Cardiac muscle cell (in vitro differentiated cells and primary cell): ENCODE measurements at places on chromosomes 3 and 15.
A peak's percentile ranks its signal among the peaks of the same experiment; 100 is the strongest.

- H3K4me3 ChIP-seq = no peak overlapping the region
- H3K4me1 ChIP-seq = peaks cover 4% of the 10 kb centered on the region
- no peaks in the 10 kb centered on the region for H3K36me3 ChIP-seq
- no peak overlapping the region for H3K27ac ChIP-seq
- H3K27me3 ChIP-seq = no peaks in the 10 kb centered on the region
Measured at GRCh38 chr3:96996009-96996408, 181.6 kb downstream of the EPHA6 start.

DNA sequence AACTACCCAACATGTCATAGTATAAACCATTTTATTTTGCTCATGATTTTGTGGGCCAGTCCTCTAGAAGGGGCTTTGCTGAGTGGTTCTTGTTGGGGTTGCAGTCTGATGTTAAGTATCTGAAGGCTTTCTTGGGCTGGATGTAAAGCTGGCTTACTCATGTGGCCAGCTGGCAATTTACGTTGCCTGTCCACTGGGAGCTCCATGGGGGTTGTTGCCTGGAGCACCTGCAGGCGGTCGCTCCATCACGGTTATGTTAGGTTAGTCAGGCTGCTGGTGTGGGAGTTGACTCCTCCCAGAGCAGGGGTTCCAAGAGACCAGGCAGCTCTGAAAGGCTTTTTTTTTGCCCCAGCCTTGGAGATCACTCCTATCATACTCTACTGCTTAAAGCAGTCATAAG lies 98.1 kb downstream of the NR1D2 start:
- H3K36me3 ChIP-seq = no peaks in the 10 kb centered on the region
- DNase-seq = no peak
- no peak overlapping the region for H3K4me3 ChIP-seq
- H3K27ac ChIP-seq = no peak overlapping the region
- H3K4me1 ChIP-seq = no peaks in the 10 kb centered on the region
- H3K27me3 ChIP-seq = no peaks in the 10 kb centered on the region

- no peak overlapping the region for H3K27ac ChIP-seq
- H3K4me3 ChIP-seq = no peak overlapping the region
- H3K27me3 ChIP-seq = no peaks in the 10 kb centered on the region
- no peaks in the 10 kb centered on the region for H3K4me1 ChIP-seq
- no peaks in the 10 kb centered on the region for H3K36me3 ChIP-seq
- peak; percentile 9 for DNase-seq
Measured at GRCh38 chr3:94184781-94185180, 121.9 kb downstream of the NSUN3 start.

DNA sequence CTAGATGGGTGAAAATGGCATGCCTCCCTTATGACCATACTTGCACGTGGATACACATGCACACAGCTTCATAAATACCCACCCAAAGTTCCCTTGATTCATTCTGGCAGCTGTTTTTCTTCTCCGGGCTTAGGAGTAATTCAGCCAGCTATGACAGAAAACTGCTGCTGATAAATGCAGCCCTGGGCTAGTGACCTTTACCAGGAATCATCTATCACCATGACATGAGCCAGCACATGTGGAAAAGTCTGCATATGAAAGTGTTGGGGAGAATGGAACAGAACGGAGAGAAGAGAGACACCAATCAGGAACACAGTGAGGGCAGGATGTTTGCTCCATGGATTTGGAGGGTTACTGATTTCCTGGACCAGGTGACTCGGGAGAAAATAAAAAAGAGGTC lies 706.3 kb downstream of the PDCD6IP start:
- no peaks in the 10 kb centered on the region for H3K27me3 ChIP-seq
- H3K36me3 ChIP-seq = no peaks in the 10 kb centered on the region
- no peak overlapping the region for H3K4me3 ChIP-seq

- no peak for DNase-seq
- H3K27me3 ChIP-seq = no peaks in the 10 kb centered on the region
- no peak overlapping the region for H3K27ac ChIP-seq
- H3K4me1 ChIP-seq = peaks cover 19% of the 10 kb centered on the region
- no peaks in the 10 kb centered on the region for H3K36me3 ChIP-seq
Measured at GRCh38 chr15:73694419-73694818, 10.2 kb downstream of the CD276 start.

DNA sequence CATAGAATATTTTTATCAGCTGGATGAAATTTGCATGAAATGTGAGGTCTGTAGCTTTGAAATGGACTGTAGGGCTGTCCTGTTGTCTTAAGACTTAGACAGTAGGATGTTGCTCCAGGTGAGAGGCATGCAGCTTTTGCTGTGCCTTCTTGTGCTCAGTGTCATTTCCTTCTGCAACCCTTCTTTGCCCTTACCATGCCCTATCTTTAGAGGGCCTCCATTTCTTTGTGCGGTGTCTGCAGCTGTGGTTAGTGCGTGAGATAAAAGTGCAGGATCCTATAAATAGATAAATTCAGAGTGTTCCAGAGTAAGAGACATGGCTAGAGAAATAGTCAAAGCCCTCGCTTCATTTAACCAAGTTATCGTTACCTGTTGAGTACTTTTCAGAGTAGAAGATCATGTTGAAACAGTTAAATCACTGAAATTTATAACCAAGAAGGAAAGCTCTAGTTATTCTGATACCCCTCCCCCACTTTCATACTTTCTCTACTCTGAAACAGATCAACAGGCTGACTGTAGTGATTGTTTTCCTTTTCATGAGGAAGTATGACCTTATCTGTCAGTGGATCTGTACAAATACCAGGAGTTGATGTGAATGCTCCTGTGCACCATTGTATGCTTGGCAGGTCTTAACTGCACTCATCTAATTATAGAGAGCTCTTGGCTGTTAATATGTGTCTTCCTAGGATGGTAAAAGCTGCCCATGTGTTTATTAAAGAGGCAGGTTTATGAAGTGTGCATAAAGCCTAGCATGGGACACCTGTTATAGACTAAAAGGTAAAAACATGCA lies 18.2 kb downstream of the EIF3J start:
- no peak overlapping the region for H3K4me3 ChIP-seq
- H3K36me3 ChIP-seq = peaks cover 39% of the 10 kb centered on the region
- H3K4me1 ChIP-seq = peaks cover 12% of the 10 kb centered on the region
- H3K27ac ChIP-seq = peak overlapping the region; percentile 78
- no peak for DNase-seq

DNA sequence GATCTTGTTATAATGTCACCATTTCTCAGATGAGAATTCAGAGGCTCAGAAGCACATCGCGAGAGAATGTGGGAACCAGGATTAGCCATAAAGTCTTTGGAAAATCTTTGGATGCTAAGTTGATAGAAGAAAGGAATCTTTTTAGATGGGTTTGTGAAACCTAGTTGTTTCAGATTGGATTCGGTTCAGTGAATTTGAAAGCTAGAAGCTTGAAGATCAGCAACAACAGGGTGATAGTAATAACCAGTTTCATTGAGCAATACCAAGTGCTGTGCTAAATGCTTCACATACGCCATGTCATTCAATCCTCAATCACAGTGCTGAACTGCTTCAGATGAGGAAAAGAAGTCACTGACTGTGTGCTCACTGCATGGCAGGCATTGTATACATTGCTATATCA lies 47.4 kb upstream of the MITF start:
- no peak overlapping the region for H3K27ac ChIP-seq
- H3K4me3 ChIP-seq = no peak overlapping the region
- H3K4me1 ChIP-seq = peaks cover 5% of the 10 kb centered on the region
- H3K36me3 ChIP-seq = no peaks in the 10 kb centered on the region
- H3K27me3 ChIP-seq = no peaks in the 10 kb centered on the region

- H3K27me3 ChIP-seq = no peaks in the 10 kb centered on the region
- DNase-seq = no peak
- H3K36me3 ChIP-seq = no peaks in the 10 kb centered on the region
- no peak overlapping the region for H3K4me3 ChIP-seq
Measured at GRCh38 chr3:142915636-142916035, 26.8 kb upstream of the PCOLCE2 start.

DNA sequence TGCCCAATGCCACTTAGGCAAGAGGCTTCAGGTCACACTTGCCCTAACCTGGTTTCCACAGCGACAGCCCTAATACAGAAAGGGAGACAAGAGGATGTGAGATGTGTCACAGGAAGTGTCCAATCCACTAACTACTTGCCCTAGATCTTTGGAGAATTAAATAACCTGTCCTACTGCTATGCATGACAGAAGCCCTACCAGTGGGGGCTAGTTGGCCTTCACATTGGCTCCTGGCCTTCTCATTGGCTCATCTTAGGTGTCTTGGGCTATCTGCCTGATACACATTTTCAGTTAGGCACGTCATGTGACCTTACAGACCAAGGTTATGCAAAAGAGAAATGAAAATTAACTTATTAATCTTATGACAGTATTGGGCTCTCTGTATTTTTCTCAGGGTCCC lies 449.9 kb downstream of the FHIT start:
- no peaks in the 10 kb centered on the region for H3K36me3 ChIP-seq
- no peaks in the 10 kb centered on the region for H3K4me1 ChIP-seq

GRCh38 chr3:127899200-127899599 lies 15.8 kb upstream of the KBTBD12 start:
- H3K27me3 ChIP-seq = no peaks in the 10 kb centered on the region
- H3K36me3 ChIP-seq = no peaks in the 10 kb centered on the region
- H3K4me3 ChIP-seq = no peak overlapping the region
- H3K4me1 ChIP-seq = peaks cover 4% of the 10 kb centered on the region
- no peak for DNase-seq
- H3K27ac ChIP-seq = no peak overlapping the region

DNA sequence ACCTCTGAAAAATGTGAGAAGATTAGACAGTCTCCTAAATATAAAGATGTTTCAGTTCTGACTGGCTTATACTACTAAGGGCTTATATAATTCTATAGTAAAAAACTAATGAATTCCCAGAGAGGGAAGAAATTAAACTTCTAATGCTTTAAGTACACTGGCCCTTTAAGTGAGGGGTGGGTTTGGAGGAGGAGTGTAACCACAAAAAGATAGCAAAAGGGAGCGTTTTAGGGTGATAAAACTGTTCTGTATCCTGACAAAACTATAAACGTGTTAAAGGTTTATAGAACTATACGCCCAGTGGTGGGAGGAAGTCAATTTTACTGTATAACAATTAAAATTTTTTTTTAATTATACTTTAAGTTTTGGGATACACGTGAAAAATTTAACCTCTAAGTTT lies 45.8 kb downstream of the CEP152 start:
- no peak overlapping the region for H3K27ac ChIP-seq
- H3K4me3 ChIP-seq = no peak overlapping the region
- no peaks in the 10 kb centered on the region for H3K4me1 ChIP-seq
- H3K36me3 ChIP-seq = no peaks in the 10 kb centered on the region

DNA sequence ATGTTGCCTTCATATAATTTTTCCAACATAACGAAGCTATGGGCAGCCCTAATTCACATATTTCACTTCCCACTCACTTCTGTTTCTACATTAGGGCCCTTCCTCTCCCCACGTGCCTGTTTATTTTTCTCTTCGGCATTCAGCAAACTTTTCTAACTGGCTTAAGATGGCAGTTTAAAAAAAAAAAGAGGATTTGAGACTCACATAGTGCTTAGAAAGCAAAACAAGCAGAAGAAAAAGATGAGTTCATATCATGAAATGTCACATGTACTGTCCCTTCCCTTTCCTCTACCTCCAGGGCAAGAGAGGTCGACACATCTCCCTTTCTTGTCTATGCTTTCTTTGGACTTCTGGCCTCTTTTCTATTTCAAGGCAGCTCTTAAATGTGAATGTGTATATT lies 30.6 kb downstream of the SLC49A4 start:
- no peak overlapping the region for H3K27ac ChIP-seq
- H3K4me1 ChIP-seq = no peaks in the 10 kb centered on the region
- DNase-seq = no peak
- H3K27me3 ChIP-seq = no peaks in the 10 kb centered on the region
- no peak overlapping the region for H3K4me3 ChIP-seq

- H3K36me3 ChIP-seq = no peaks in the 10 kb centered on the region
- H3K4me1 ChIP-seq = peaks cover 24% of the 10 kb centered on the region
- H3K27ac ChIP-seq = peak overlapping the region; percentile 94
- H3K27me3 ChIP-seq = no peaks in the 10 kb centered on the region
- no peak overlapping the region for H3K4me3 ChIP-seq
Measured at GRCh38 chr3:194570235-194570634, 63.0 kb downstream of the TMEM44 start.

- no peak overlapping the region for H3K4me3 ChIP-seq
- H3K27me3 ChIP-seq = no peaks in the 10 kb centered on the region
- peaks cover 10% of the 10 kb centered on the region for H3K36me3 ChIP-seq
- H3K27ac ChIP-seq = peak overlapping the region; percentile 73
- DNase-seq = peak; percentile 68
Measured at GRCh38 chr15:65903296-65904073, 34.2 kb downstream of the RAB11A start.

- H3K27me3 ChIP-seq = no peaks in the 10 kb centered on the region
- no peak overlapping the region for H3K27ac ChIP-seq
- no peak overlapping the region for H3K4me3 ChIP-seq
- H3K36me3 ChIP-seq = no peaks in the 10 kb centered on the region
- DNase-seq = no peak
Measured at GRCh38 chr3:27826448-27826847, 104.3 kb upstream of the EOMES start.

GRCh38 chr15:88874684-88875083 lies 20.7 kb downstream of the HAPLN3 start:
- no peak for DNase-seq
- H3K4me1 ChIP-seq = no peaks in the 10 kb centered on the region
- H3K27ac ChIP-seq = no peak overlapping the region
- H3K36me3 ChIP-seq = no peaks in the 10 kb centered on the region
- no peak overlapping the region for H3K4me3 ChIP-seq

GRCh38 chr15:41154412-41154811 lies 38.3 kb upstream of the INO80 start:
- no peak for DNase-seq
- H3K36me3 ChIP-seq = no peaks in the 10 kb centered on the region
- H3K27ac ChIP-seq = no peak overlapping the region
- H3K4me1 ChIP-seq = no peaks in the 10 kb centered on the region
- H3K4me3 ChIP-seq = no peak overlapping the region

- DNase-seq = no peak
- H3K4me1 ChIP-seq = no peaks in the 10 kb centered on the region
- no peaks in the 10 kb centered on the region for H3K27me3 ChIP-seq
- no peak overlapping the region for H3K4me3 ChIP-seq
Measured at GRCh38 chr15:35071106-35071505, 14.0 kb downstream of the NANOGP8 start.

- no peaks in the 10 kb centered on the region for H3K27me3 ChIP-seq
- no peaks in the 10 kb centered on the region for H3K4me1 ChIP-seq
- no peak for DNase-seq
- no peak overlapping the region for H3K4me3 ChIP-seq
Measured at GRCh38 chr3:183958775-183959174, 58.9 kb downstream of the ABCC5 start.

DNA sequence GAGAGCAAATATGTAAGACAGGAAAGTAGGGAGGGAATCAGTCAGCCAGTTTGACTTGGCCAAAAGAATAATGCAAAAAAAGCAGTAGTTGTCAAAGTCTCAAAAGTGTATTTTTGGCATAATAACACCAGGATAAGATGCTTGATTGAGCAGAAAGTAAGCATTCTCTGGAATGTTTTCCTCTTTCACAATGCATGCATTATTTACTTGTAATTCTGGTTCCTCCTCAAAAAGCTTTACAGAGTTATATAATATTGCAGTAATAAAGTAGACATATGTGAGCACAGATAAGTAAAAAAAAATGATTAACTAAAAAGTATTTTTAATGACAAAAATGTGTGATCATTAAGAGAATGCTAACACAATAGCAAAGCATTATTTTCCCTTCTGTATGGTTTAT lies 285.9 kb upstream of the BCHE start:
- H3K27ac ChIP-seq = no peak overlapping the region
- H3K4me1 ChIP-seq = no peaks in the 10 kb centered on the region
- H3K36me3 ChIP-seq = no peaks in the 10 kb centered on the region
- no peak overlapping the region for H3K4me3 ChIP-seq
- DNase-seq = no peak
